CD4-positive, alpha-beta memory T cell (primary cell): ENCODE measurements at places on chromosomes 11 and 22.

GRCh38 chr11:2096011-2096918 lies 42.9 kb downstream of the IGF2 start:
- no peak for DNase-seq

DNA sequence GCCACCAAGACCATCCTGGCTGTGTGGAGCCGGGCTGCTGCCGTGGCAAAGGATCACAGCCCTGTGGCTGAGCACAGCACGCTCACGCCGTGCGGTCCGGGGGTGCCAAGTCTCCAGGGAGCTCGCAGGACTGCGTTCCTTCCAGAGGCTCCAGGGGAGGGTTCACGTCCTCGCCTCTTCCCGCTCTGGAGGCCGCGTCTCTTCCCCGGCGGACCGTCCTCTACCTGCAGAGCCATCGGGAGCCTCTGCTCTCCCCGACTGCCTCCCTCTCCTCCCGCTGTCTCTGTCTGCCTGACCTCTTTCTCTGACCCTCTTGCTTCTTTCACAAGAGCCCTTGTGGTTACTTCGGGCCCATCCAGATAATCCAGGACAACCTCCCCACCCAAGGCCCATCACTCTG lies 11.4 kb upstream of the MUC5AC start:
- DNase-seq: no peak

GRCh38 chr11:95700471-95700817 lies 89.1 kb downstream of the FAM76B start:
- peak; percentile 41 for DNase-seq

- no peak for DNase-seq
These were observed 6.2 kb downstream of the TSKU start for GRCh38 chr11:76789443-76789719.

DNA sequence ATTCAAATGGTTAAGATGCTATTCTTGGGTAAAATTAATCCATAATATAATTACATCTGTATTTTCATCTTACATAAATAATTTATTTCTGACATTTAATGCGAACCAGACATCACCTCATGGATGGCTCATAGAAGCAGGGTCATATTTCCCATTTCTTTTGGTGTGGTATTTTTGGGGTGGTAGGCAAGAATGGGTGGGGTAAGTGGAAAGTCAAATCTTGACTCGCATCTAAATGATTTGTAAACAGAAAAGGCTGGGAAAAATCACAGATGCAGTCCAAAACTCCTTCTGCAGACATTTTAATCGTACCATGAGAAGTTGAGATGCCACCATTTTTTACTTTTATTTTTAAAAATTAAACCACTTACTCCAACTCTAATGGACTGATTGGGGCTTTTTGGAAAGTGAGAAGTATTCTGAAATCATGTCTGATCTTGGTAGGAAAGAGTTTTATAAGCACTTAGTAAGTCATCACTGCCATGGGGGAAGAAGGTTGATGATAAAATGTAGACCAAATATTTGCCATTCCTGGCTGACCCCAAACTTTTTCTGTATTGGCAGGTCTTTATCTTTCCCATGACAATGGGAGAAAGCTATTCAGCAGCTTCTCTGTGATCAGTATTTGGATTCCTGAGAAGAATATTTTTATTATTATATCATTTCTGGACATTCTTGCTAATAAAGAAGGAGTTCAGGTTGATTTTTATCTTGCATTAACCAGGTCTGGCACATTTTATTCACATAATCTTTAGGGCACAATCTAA lies 47.2 kb upstream of the BLID start:
- DNase-seq: no peak

GRCh38 chr22:22168190-22168940 lies 76.2 kb upstream of the VPREB1 start:
- DNase-seq: peak; percentile 33

- no peak for DNase-seq
These were observed 83.2 kb upstream of the GAL start for GRCh38 chr11:68601147-68601546.

GRCh38 chr11:128045094-128045725 lies 542.1 kb downstream of the ETS1 start:
- DNase-seq: no peak

GRCh38 chr11:66834943-66835342 lies 8.3 kb upstream of the RCE1 start:
- DNase-seq: no peak

DNA sequence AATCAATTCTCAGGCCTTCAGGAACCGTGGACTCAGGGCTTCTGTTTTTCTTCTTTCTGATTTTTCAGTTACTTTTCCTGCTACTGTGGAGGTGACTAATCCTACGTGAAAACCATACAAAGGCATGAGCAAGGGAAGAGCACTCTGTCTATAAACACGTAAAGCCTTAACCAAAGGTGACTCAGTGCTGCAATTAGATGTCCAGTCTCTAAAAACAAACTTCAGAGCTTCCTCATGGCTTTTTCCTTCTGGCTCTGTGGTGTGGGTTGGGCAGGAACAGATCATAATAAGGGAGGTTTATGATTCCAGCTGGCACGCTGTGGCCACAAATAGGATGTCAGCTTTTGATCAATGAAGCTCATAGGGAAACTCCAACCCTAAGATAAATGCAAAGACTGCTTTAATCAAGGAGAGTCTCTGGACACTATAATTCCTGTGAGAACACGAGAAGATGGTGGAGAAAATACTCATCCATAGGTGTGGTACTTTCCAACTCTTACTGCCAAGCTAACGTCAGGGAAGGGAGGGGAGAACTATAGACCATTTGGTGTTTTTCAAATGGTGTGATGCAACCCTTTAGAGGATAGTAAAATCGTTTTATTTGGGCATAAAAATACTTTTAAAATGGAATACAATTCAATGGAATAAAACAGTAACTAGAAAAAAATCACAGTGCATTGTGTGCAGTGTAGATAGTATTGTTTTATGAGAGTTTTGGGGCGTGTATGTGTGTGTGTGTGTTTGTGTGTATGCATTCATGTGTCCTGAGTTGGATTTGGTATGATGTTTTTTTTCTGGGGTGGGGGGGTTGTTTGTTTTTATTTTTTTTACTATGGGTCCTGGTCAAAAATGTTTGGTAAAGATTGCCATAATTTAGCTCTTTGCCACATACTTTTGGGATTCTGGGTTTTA lies at the start of gene NXPE2:
Gene NXPE2, plus strand, starts transcription at position 403 of the 912 bp plus-strand sequence. Its CDS starts 49 bp downstream, at position 452.
- DNase-seq: no peak

DNA sequence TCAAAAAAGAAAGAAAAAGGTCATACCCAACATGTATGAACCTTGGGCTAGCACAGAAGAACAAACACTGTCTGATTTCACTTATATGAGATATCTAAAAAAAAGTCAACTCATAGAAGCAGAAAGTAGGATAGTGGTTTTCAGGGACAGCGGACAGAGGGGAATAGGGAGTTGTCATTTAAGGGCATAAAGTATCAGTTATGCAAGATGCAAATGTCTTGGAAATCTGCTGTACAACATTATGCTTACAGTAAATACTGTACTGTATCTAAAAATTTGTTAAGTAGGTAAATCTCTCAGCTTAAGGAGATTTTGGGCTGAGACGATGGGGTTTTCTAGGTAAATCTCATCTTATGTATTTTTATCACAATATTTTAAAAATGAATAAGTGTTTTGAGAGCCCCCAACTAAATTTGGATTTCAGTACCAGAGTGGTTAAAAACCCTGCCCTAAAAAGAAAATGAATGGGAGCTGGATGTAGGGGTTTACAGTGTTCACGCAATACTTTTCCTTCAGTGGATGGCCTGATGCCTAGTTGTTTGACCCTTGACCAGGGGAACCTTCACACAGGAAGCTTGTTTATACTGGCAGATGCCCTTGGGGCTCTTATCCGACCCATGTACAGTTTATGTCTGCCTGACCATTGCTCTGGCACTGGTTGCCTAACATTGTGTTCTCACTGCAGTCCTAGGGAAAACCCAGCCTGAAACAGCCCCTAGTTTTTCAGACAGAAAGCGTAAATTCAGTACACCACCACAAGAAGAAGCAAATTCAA lies 34.8 kb downstream of the SLC22A9 start:
- no peak for DNase-seq

GRCh38 chr11:12235553-12235946 lies 125.2 kb downstream of the MICAL2 start:
- DNase-seq: no peak

- no peak for DNase-seq
These were observed 71.2 kb downstream of the FBXO7 start for GRCh38 chr22:32545801-32546200.

GRCh38 chr11:78392854-78393253 lies 24.8 kb downstream of the GAB2 start:
- DNase-seq: no peak

DNA sequence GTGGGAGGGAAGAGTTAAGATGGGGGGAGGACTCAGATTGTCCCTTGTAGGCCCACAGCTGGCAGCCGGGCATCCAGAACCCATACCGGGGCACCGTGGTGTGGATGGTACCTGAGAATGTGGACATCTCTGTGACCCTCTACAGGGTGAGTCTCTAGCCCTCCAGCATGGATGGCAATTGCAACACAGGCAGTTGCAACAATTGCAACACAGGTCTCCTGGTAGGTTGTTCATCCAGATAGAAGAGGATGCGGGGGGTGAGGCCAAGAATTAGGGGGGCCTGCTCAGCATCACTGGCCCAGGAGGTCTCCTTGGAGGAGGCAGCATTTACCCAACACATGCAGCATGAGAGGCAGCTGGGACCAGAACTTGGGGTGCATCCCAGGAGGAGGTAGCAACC lies 3.4 kb downstream of the EHBP1L1 start:
- no peak for DNase-seq

DNA sequence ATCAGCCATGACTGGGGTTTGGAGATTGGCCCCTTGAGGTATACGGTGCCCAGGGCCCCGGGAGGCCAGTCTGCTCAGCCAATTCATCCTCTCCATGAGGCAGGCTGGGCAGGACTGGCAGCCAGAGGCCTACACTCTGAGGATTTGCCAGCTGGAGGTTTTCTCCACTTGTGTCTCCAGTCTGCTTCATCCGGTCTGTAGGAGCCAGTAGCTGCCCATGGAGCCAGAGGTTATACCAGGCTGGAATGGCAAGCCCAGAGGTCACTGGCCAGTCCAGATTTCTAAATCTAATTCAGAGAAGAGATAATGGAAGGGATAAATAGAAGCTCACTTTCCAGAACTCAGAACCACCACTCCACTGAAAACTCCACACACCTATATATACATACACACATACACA lies 10.0 kb downstream of the FHIP1B start:
- DNase-seq: no peak

DNA sequence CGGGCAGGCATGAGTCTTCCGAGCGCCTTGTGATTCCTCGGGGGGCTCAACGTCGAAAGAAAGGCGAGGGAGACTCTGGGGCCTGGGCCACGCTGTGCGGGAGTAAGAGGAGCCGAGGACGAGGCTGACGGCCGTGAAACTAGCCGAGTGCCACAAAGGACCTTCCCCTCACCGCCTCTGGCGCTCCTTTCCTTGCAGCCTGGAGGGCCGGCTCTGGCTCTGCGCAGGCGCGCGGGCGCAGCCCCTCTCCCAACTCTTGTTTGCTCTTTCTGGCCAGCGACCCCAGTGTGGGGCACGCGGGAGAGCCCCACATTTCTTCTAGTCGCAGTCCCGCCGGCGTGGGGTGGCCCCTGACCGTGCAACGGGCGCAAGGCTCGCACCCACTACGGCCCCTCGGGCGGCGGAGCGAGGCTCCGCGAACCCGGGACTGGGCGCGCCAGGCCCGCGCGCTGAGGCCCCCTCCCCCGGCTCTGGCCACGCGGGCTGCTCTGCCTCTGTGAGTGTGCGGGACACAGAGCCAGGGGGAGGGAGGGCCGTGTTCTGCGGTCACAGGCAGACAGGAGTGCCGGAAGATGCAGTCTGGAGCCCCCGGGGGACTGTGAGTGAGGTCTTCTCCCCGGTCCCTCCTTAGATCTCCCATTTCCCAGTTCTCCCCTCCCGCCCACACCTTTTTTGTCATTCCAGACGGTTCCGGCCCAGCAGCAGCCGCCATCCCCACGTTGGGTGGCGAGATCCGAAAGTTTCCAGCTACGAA lies 1.0 kb upstream of the TOB2 start:
- DNase-seq: peak; percentile 74

DNA sequence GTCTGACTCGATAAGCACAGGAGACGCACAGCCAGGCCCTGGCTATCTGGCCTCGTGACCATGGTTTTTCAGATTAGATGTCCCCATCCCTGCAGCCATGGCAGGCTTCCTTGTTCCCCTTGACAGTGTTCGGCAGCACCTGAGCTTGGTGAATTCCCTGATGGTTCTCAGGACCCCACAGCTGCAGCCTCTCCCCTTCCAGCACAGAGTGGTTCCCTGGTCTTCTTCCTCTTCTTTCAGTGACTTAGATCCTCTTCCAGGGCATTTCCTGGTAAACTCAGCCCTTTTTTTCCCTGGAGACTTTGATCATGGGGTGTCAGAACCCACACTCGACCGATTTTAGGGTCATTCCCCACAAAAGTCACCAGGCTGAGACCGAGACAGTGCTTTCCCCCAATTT lies 14.5 kb downstream of the GLB1L3 start:
- DNase-seq: no peak

- DNase-seq: no peak
These were observed 1.6 kb downstream of the KIAA1671 start for GRCh38 chr22:24954114-24954463.

GRCh38 chr11:17347676-17348075 lies 3.9 kb upstream of the NCR3LG1 start:
- DNase-seq: no peak

GRCh38 chr11:117950993-117951961 lies 22.1 kb upstream of the TMPRSS13 start:
- DNase-seq: peak; percentile 55

GRCh38 chr11:77525455-77526091 lies 51.7 kb upstream of the PAK1 start:
- DNase-seq: no peak

- DNase-seq: no peak
These were observed 1522.6 kb downstream of the FAM181B start for GRCh38 chr11:81211050-81211449.

DNA sequence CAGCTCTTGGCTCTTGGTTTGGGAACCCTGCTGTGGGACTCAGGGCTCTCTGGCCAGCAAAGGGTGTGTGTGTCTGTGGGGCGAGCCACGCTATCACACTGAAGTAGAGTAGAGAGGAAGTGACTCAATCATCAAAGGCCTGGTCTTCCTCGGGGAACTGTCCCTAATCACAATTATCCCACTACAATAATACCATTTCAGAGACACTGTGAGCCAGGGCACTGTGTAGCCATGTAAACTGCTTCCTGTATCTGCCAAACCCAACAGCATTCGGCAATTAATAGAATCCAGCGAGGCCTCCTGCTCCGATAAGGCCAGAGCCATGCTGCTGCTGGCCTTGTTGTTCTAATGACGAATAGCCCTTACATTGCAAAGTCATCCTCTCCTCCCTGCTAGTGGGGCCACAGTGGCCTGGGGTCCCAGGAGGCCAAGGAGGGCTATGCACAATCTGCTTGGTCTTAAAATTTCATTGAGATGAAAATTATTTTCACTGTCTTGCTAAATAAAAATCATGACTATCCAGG lies 49.8 kb upstream of the LMO2 start:
- DNase-seq: no peak

- no peak for DNase-seq
These were observed 4.9 kb downstream of the MMP13 start for GRCh38 chr11:102950622-102951081.

GRCh38 chr11:74453373-74453975 lies 13.9 kb downstream of the KCNE3 start:
- DNase-seq: peak; percentile 35
